Left hindlimb (tissue), 1 donor: ENCODE measurements at places on chromosomes 13 and 19.

DNA sequence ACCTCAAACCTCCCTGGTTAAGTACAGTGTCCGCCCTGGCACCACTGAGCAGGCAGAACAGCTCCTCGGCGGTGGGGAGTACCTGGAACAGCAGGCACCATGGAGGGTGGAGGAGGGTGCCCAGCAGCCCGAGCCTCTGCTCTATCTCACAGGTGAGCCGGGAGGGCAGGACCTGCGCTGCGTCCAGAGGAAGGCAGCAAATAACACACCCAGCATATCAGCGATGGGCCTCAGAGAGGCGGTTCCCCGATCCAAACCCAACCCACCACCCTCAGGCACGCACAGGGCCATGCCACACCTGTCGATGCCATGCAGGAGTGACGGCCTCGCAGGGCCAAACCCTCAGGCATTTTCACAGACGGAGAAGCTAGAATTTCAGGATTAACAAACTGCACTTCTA, 11.8 kb downstream of the PEPD start:
- no peak for DNase-seq

DNA sequence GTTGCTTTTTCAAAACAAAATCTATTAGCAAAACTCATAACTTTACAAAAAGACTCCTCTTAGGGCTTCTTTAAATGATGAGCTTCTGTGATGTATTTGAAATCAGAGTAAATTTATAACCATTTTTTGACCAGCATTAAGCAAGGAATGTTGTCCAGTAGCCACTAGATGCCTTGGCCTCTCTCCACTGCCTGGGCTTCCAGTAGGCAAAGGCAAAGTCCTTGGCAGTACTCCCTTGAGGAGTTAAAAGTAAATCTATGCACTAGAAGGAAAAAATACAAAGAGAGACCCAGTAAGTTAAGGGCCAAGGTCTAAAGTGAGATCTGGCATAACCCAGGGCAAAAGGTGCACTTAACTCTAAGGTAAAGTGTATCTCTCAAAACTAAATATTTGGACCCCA, 9.5 kb downstream of the SERPINE3 start:
- DNase-seq: no peak

GRCh38 chr13:33230178-33230881, 55.2 kb downstream of the STARD13 start:
- no peak for DNase-seq

- DNase-seq: no peak
Measured at GRCh38 chr13:74084375-74084935, 49.7 kb downstream of the KLF12 start.

DNA sequence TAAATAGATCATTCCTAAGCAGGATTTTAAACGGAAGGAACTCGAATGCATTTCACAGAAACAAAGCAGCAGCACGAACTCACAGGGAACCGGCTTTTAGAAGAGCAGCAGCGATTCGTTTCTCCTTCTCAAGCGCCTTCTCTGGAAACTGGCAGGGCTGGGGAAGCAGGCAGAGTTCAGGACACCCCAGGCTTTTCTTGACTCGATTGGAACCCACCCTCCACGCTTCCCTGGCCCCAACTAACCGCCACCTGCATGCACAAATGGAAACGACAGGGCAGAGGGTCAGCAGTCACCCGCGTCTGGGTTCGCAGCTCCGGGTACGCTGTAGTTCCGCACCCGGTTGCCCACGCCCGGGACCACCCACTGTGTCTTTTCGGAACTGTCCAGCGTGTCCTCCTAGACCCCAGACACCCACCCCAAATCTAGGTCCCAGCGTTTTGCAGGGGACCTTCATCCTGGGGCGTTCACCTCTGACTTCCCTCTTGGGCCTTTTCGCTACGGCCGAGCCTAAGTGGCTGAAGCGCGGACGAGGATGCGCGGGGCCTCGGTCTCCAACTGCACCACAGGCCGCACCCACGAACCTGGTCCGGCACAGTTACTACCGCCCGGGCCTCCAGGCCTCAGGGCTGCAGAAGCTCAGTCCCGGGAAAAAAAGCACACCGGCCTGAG, 500 bp downstream of the ZFP30 start:
- peak; percentile 62 for DNase-seq

GRCh38 chr19:1728816-1729567, 24.3 kb upstream of the ONECUT3 start:
- no peak for DNase-seq

- no peak for DNase-seq
Measured at GRCh38 chr13:87667686-87668085, 3.5 kb upstream of the SLITRK5 start.

DNA sequence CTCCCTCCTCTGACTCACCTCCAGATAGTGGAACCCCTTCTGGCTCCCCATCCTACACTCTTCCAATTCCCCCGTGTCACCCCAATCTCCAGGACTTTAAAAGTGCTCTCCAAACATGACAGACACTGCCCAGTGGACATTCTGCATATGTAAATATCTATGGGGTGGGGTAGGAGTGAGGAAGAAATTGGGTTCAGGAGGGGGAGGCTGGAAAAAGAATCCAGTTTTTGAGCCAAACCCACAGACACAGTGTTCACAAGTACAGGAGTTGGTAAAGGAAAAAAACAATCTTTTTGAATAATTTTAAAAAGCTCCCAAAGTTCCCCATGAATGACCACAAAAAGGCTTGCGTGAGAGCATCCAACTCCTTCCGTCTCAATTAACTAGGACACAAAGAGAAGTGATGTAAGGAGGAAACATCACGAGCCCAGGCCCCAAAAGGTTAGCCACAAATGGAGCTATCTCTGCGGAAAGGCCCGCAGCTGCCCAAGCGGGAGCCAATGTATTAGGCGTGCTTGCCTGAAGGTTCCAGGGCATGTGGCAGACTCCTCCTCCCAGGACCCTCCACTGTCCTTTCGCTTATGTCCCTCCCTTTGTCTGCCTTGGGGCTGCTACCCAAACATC, 18.0 kb downstream of the ZC3H4 start:
- DNase-seq: no peak

- no peak for DNase-seq
Measured at GRCh38 chr13:20258963-20259288, 26.8 kb upstream of the GJB6 start.

DNA sequence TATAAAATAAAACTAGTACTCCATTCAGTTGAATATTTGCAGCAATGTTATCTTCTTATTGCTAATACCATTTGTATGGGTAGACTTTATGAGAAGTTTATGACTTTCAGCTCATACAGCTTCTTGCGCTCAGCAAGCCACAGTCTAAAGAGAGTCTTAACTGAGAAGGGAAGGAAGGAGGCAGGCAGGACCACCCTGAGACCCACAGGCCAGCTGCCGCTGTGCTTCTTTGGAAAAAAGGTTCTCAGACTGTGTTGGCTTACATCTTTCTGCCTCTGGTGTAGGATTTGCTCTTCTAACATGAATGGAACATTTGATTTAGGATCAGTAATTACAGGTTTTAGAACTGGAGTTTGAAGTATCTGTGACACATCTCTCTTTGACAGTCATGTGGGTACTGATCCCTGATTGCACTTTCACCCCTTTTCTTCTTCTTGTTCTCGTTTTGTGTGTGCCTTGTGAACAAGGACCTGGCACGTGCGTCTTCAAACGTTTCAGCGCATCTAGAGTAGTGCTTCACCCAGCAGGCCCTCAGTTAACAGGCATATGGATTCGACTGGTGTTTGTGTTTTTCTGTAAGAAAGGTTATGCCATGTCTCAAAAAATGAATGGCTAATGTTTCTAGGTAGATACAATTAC, 7.1 kb upstream of the GPR18 start:
- DNase-seq: no peak

DNA sequence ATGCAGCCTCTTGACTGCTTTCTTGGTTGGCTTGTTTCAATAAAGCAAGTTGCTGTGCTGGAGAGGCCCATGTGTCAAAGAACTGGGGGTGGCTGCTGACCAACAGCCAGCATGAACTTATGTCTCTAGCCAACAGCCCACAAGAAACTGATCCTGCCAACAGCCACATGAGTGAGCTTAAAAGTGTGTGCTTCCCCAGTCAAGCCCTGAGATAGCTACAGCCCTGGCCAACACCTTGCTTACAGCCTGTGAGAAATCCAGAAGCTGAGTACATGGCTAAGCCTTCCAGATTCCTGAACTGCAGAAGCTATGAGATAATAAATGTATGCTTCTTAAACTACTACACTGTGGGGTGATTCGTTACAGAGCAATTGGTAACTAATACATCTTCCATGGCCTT, 38.9 kb upstream of the IPO5 start:
- DNase-seq: no peak

- no peak for DNase-seq
Measured at GRCh38 chr13:111597191-111597611, 276.8 kb downstream of the TEX29 start.
